Islet precursor cell (in vitro differentiated cells): ENCODE measurements at places on chromosomes 6 and 20.
A peak's percentile ranks its signal among the peaks of the same experiment; 100 is the strongest.

- DNase-seq = peak; percentile 79
Observed at GRCh38 chr6:160393891-160394653, 45.9 kb downstream of the SLC22A3 start.

DNA sequence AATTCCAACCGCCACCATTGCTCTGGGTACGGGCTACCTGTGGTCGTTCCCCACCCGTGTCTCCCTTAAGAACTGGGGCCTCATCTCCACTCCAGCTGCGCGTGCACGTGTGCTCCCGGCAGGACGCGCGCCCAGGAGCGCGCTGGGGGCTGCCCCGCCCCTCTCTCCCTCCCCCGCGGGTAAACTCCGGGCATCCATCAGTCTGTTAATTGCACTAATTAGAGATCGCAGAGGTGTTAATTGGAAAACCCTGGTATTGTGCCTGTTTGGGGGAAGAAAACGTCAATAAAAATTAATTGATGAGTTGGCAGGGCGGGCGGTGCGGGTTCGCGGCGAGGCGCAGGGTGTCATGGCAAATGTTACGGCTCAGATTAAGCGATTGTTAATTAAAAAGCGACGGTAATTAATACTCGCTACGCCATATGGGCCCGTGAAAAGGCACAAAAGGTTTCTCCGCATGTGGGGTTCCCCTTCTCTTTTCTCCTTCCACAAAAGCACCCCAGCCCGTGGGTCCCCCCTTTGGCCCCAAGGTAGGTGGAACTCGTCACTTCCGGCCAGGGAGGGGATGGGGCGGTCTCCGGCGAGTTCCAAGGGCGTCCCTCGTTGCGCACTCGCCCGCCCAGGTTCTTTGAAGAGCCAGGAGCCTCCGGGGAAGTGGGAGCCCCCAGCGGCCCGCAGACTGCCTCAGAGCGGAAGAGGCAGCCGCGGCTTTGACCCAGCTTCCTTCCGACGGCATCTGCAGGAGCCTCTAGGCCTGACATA is 14.4 kb downstream of the FOXP4 start:
- DNase-seq = peak; percentile 79

DNA sequence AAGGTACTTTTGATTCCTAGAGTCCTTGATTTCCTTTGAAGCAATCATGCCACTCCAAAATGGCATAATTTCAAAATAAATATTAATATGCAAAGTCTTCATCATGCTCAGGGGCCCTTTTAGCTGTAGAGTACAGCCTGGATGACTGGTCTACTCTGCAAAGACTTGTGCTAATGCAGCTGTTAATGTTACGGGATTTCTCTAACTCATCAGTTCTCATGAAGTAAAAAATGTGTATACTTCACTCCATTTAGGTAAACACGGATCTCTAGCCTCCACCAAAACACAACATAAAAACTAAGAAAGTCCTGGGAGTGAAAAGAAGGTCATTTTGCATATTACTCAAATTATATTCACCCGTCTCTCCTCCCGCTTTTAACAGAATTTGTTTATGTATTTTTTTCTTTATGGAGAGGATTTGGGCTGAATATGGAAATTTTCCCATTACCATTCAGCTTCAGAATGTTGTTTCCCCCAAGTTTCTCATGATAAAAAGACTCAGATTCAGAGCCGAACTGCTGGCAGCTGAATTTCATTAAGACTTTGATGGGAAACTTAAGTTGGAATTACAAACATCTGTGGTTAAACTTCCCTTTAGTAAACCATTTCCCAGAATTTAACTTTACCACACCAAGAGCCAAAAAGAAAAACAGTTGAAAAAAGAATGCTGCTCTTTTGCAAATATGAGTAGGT is 8.7 kb downstream of the LAMA4 start:
- no peak for DNase-seq

DNA sequence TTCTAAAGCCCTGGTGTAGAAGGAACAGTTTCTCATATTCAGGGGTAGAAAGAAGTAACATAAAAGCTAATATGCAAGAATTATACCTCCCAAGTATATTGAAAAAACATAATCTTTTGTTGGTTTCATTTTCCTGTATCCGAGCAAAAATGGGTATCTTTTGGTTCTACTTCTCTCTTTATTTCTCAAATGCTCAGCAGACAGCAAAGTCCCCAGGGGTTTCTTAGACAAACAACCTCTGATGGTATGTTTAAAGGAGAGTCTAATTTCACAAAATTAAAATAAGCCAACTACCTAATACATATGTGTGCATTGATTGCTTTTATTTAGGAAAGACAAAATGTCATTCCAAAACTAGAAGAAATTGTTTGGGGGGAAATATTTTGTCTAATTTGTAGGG is 131.0 kb downstream of the TSHZ2 start:
- no peak for DNase-seq

- no peak for DNase-seq
Observed at GRCh38 chr20:23492292-23492691, 1.4 kb downstream of the CST8 start.

DNA sequence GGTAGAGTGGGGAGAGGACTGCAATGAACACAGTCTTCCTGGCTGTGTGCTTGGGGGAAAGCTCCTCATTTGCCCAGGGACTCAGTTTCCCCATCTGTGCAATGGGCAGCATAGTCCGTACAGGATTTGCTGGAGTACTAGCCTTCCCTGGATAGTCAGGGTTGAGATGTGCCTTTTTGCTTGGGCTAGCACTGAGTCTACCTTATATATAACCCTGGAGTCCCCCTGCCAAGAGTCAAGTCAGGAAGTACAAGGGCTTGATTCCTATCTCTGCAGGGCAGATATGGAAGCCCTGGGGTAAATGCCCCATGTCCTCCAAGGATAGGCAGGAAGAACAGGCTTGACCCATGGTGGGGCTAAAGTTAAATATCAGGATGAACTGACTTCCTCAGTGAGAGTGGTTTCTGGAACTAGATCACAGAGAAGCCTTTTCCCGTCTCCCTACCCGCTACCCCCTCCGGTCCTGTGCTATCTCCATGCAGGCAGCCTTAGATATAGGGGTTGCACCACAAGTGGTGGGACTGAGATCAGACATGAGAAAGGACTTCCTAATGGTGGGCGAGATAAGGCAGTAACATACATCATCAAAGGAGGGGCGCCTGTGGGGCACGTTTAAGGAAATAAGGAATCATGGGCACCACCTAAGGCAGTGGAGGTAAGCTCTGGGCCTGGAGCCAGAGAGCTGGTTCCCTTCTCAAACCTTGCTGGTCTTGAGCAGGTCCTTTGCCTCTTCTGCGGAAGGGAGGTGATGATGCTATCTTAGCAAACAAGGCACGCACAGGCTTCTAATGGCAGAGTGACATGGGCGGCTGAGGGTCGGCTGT is 157.9 kb downstream of the MRPL14 start:
- no peak for DNase-seq

GRCh38 chr6:145339089-145339488 is 396.2 kb downstream of the EPM2A start:
- DNase-seq = no peak

DNA sequence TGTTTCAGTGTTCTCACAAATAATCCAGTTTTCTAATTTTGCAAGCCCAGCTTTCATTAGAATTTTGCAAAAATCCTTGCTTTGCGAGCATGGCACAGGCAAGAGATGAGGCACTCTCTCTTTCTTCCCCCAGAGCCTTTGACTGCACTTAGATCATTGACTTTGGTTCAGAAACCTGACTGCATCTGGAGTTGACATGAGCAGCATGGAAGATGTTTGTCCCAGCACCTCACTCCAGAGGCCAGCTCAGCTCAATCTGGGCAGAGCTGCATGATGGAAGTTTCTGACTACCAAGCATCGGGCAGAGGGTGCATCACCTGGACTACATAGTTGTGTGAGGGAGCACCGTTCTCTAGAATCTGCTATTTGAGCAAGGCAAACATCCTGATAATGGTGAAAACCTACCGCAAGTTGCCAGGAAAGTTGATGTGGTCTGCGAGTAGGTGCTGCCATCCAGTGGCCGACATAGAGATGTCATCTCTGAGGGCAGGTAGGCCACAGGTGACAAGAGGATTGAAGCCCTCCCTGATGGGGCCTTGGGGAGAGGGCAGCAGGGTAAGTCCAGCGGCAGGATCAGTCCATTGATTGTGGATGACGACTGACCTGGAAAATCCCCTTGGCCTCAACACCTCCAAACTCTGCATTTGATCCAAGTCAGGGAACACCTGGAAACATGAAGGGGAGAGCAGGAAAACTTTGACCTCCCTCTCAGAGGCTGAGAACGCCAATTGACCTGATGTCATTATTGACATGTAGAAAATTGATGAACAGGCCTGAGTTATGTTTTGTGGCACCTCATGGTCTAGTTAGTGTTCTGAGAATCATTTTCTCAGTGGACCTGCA is 3.8 kb upstream of the LPA start:
- peak; percentile 76 for DNase-seq

- no peak for DNase-seq
Observed at GRCh38 chr6:33828764-33829731, 25.2 kb upstream of the MLN start.

- DNase-seq = no peak
Observed at GRCh38 chr6:138250513-138251247, 32.4 kb upstream of the PBOV1 start.

DNA sequence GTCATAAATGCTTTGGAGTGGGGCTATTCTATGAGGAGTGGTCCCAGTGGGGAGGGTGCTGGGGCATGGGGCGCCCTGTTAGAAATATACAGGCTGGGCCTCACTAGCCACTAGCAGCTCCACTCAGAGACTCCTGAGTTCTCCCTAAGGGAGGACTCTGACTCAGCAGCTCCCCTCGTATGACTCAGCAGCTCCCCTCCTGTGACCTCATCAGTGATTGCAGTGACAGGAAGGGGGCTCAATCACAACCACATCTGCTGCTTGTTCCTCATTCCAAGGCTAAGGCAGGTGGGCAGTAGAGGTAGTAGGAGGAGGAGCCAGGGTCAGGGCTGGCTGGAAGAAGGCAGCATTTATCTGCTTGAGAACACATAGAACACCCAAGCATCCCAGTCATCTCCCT is 73.7 kb downstream of the PRND start:
- peak; percentile 76 for DNase-seq

DNA sequence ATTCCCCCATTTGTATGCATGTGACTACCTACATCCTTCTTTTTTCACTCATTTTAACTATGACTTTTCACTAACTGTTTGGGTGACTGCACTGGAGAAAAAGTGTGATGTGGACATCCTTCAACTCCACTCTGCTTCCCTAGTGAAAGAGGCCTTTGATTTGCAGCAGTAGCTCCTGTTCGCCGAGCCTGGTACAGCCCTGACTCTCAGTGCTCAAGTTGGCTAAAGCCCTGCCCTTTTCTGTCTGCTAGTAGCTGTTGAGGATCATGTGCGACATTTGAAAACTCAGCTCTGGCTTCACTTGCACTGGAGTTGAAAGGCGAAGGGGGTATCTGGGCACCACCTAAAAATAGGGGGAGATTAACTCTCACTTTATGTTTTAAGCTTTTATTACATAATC is 42.1 kb downstream of the DAAM2 start:
- no peak for DNase-seq

DNA sequence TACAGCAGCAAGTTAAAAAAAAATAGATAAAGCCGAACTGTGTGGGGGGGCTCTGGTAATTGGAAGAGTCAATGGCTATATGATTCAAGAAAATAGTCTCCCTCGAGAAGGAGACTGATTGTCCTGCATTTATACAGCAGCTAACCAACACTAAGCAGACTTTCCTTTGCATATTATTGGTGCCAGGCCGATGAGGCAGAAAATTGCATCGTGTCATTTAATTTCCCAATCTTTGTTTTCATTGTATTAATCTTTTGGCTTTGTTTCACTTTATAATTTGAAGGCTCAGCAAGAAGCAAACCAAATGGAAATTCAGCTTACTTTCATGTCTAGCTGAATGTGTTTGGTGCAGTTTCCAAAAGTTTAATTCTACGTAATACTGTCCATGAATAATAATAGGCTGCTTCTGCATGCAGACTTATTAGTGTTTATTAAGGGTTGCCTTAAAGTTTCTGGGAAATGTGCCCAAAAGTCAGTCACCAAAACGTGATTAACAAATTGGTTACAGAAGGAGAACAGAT is 258.5 kb downstream of the HACE1 start:
- no peak for DNase-seq

DNA sequence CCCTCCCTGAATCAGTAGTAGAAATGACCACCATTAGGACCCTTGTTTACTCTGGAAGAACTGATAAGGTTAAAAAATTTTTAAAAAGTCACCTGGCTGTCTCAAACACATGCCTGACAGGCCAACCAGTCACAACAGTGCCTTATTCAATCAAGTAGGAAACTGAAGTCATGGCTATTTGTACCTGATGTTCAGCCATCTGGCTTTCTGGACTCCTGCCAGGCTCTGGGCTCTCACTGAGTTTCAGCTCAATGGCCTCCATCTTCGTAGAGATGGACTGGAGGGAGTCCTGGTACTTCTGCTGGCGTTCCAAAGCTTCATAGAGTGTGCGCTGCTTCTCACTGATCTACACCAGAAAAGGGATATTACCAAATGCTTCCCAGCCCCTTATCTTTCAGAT is 343.8 kb downstream of the SYNE1 start:
- DNase-seq = no peak

- no peak for DNase-seq
Observed at GRCh38 chr6:7809346-7809745, 83.4 kb downstream of the BMP6 start.

DNA sequence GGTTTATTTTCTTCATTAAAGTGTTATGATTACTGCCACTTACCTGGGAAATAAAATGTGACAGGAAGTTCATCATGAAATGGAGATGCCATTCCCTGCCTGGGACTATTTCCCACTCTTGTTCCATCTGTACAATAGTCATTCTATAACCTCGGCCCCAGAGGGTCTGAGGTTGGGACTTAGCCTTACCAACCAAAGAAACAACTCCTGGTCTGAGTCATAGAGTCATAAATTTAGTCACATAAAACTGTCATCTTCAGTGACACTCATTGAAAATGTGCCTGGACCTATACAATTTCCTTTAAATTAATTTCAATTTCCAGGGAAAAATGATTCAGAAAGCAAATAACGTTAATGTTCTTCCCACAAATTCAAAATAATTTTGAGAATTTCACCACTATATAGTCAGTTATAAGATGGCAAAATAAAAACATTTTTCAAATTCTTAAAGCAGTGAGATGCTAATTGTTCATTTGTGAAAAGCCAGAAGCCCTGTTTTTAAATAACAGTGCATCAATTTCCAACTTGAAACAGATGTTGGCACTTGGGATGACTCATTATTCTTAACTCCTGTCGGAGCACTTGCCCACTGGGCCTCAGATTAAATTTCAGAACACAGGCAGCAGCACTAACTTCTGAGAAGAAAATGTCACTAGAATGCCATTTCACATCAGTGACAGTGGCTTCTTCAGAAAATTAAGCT is 201.2 kb upstream of the SMLR1 start:
- no peak for DNase-seq

DNA sequence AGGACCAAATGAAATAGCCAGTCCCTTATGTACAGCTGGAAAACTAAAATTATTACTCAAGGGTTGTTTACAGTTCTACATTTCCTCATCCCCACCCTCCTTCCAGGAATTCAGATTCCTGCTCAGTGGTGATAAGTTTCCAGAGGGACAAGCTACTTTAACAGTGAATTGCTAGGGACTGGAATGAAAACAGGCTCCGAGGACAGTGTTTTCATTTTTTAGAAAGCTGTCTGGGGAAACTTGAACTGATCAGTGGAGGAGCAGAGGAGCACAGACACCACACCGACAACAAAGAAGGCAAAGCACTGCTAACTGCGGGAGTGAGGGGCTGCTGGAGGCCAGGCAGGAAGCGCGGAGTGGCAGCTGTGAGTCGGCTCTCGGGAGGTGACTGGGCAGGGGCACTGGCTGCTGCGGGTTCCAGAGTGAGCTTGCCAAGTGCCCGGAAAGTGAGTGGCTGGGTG is 322.2 kb downstream of the ESR1 start:
- DNase-seq = peak; percentile 81
